ENCODE measurements at places on chromosomes 12 and 14.

- DNase-seq, result no peak
Measured at GRCh38 chr14:70789961-70790360, 19.4 kb downstream of the MAP3K9 start.

- no peak for DNase-seq
Measured at GRCh38 chr12:83106873-83107272, 420.2 kb downstream of the TMTC2 start.

DNA sequence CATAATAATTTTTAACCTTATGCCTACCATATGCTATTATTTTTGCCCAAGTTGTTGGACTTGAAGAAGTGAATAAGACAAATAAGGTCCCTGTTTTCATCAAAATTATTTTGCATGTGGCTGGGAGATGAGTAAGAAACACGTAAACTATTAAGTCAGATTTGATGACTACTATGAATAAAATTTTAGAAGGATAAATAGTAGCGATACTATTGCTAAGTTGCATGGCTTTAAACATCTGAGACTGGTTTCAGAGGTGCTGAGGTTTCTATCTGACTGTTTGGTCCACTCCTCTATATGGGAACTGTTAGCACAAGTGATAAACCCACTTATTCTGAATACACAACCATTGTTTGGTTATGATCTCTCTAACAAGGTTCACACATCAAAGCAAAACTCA lies 674.3 kb upstream of the MDGA2 start:
- DNase-seq, result no peak

- no peak for DNase-seq
Measured at GRCh38 chr12:94768398-94769046, 118.2 kb upstream of the TMCC3 start.

GRCh38 chr12:21169878-21170472 lies 39.0 kb downstream of the SLCO1B1 start:
- DNase-seq, result no peak

GRCh38 chr12:51642286-51642685 lies 51.3 kb downstream of the SCN8A start:
- DNase-seq, result no peak

GRCh38 chr12:70733385-70733784 lies 96.2 kb upstream of the PTPRB start:
- DNase-seq, result no peak

GRCh38 chr14:66005900-66006434 lies 480.2 kb upstream of the CCDC196 start:
- no peak for DNase-seq

GRCh38 chr12:23536293-23536692 lies 413.2 kb downstream of the SOX5 start:
- DNase-seq, result no peak

- peak; percentile 83 for DNase-seq
Measured at GRCh38 chr14:69152902-69153151, at the start of gene DCAF5. Gene DCAF5 (minus strand): TSS chr14:69153119. CDS start chr14:69152978, 141 bp downstream.

GRCh38 chr12:52041695-52042123 lies 9.5 kb upstream of the NR4A1 start:
- peak; percentile 40 for DNase-seq

DNA sequence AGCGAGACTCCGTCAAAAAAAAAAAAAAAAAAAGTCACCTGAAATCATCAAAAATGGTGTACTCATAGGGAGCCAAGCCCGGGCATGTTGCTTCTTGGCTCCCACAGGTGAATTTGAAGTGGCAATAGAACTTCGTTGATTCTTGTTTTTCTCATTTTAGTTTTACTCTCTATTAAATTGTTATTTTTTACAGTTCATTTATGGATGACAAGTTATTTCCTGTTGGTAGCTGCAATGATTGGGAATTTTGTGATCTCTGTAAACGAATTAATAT lies 1.3 kb downstream of the TM7SF3 start:
- no peak for DNase-seq

GRCh38 chr12:111202237-111202915 lies 166.5 kb downstream of the PHETA1 start:
- DNase-seq, result no peak

DNA sequence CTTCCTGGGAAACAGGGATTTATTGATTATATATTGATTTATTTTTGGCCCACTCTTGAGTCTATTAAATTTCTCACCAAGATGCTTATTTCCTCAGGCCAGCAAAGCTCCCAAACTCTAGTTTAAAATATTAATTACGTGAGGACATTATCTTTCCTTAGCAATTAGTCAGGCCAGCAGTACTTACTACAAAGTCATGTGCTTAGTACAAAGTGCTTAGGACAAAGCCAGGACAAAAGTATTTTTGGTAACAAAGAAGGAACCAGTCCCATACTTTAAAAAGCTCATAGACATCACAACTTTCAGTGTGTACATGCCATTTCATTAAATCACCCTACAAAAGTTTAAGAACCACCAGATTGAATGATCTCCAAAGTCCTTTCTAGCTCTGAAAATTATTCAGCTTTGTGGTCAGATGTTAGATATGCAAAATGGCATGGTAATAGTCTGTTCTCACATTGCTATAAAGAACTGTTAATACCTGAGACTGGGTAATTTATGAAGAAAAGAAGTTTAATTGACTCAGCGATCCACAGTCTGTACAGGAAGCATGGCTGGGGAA lies 94.7 kb upstream of the PWP1 start:
- no peak for DNase-seq

GRCh38 chr12:28172434-28173030 lies 17.7 kb upstream of the CCDC91 start:
- DNase-seq, result no peak

DNA sequence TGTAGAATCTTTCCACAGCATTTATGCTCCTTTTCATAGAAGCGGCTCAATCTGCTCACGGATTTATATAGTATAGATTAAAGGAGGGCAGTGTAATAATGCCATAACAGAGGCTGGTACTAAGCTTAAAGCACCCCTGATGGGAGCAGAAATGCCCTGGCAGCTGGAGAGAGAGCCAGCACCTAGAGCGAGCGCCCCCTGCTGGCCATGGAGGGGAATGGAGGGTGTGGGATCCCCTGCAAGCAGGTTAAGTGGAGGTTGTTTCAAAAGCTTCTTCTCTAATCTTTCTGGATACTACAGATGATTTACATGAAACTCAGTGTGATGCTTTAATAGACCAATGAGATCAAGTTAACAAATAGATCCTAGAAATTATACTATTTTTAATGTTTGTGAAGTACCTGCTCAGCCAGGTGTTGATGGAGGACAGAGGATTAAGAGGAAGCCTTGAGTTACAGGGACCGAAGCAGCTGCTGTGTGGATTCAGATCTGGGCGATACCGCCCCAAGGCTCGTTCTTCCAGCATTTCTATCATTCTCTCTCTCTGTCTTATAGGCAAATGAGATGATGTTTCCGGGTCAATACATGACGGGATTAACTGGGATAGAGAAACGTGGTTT lies 1519.3 kb upstream of the TMEM132C start:
- peak; percentile 33 for DNase-seq

DNA sequence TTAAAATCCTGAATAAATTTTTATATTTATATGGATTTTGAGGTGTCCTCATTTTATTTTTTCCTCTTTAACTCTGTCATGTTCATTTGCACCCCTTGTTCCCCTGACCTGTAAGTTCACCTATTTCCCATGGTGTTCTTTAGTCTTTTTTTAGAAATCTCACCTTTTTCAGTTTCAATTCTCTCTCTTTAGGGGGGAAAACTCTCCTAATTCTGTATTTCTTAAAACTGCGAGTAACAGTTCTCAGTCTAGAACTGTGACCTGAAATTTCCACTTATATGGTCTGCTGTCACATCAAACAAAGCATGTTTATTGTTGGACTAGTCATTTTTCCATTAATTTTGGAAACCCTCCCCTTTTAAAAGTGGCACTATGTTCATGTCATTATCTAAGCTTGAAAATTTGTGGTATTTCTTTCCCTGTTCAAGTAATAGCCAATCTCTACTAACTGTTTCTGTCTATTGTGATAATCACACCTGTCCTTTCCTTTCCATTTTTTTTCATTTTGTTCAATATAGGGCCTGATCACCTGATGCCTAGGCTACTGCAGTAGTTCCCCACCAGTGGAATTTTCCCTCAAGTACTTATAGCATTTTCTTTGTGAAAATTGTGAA lies 14.0 kb upstream of the FBXO33 start:
- DNase-seq, result no peak

- no peak for DNase-seq
Measured at GRCh38 chr12:124734224-124734788, 129.4 kb downstream of the SCARB1 start.

DNA sequence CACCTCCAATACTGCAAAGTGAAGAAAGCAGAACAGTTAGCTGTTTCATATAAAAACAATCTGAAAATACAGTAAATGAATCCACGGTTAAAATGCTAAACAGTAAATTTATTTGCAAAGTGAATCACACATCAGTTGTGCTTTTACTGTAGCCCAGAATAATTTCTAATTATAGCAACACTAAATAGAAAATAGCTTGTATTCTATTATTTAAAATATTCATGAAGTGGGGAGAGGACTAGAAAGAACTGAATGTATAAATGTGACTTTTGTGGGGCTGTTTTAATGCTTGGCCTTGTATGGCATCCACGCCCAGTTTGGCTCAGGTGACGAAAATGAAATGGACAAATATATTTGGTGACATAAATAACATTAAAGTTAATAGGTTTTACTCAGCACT lies 148.2 kb downstream of the ATP23 start:
- no peak for DNase-seq

- peak; percentile 5 for DNase-seq
Measured at GRCh38 chr14:31208546-31209424, 1.2 kb upstream of the HECTD1 start.

DNA sequence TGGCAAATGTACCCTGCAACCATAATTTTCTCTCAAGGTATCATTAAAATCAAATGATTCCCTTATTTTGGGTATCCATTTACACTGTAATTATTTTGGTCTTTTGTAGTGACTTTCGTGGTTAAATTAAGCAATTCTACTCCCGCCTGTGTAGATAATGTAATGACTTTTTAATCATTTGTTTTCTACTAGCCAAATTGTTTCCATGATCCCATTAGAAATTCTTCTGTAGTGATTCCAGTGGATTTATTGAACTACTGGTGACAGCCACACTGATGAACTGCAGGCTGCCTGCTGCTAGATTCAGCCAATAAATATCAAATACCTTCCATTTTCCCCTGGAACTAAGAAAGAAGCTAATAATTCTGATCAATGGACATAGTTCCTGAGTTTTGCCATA lies 96.0 kb downstream of the WIF1 start:
- DNase-seq, result no peak

GRCh38 chr12:2456122-2456812 lies 338.5 kb upstream of the FKBP4 start:
- DNase-seq, result no peak

DNA sequence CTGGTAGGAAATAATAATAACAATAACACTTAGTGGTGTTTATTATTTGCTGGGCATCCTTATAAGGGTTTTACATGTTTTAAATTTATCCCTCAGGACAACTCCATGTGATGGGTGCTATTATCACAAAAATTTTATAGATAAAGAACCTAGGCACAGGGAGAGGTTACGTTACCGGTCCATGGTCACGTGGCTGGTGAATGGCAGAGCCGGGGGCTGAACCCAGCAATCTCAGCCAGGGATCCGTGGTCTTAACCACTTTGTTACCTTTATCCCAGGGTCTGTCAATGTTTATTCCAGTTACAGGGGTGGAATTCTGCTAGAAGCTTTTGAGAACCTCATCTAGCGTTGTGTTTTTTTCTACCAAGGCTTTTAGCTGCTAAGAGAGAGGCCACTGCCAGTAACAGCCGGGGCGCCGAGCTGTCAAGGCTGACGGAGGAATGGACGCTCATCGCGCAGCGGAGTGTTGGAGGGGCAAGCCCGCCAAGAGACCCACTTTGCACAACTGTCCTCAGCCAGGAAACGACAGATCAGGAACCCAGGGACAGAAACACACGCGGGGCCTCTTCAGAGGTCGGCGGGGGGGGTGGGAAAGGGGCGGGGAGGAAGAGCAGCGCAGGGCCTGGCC lies 418 bp downstream of the AMN1 start:
- DNase-seq, result no peak

GRCh38 chr12:92432724-92433441 lies 269.9 kb upstream of the PLEKHG7 start:
- no peak for DNase-seq

- DNase-seq, result no peak
Measured at GRCh38 chr12:63318933-63319332, 167.9 kb upstream of the AVPR1A start.

GRCh38 chr12:22687361-22688076 lies 62.5 kb downstream of the ETNK1 start:
- DNase-seq, result no peak

GRCh38 chr12:111201036-111201435 lies 167.9 kb downstream of the PHETA1 start:
- no peak for DNase-seq

- DNase-seq, result no peak
Measured at GRCh38 chr12:24820872-24821271, 128.0 kb downstream of the BCAT1 start.

GRCh38 chr14:36302823-36303222 lies 17.6 kb downstream of the MBIP start:
- no peak for DNase-seq

DNA sequence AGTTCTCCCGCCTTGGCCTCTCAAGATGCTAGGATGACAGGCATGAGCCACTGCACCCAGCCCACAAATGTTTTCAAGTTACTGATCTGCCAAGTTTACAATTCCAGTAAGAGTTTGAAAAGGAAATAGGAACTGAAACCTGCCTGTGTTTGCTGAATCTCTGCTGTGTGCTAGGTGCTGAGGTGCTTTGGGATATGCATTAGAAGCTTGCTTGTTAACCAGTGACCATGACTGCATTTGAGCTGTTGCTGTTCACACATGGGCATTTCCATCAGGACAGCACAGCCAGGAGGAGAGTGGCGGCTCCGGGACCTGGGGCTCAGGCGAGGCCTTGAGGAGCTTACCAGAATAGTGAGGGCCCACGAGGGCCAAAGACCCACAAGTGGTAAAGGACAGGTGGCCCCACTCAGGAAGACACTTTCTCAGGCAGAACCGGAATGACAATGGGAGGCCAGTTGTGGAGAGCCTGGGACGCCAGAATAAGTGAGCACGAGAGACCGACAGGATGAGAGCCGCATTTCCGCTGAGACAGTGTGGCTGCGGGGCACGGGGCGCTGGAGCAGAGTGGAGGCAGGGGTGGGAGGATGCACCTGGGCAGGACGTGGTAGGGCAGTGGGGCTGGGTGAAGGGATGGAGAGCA lies 54.5 kb upstream of the MMP17 start:
- DNase-seq, result no peak

DNA sequence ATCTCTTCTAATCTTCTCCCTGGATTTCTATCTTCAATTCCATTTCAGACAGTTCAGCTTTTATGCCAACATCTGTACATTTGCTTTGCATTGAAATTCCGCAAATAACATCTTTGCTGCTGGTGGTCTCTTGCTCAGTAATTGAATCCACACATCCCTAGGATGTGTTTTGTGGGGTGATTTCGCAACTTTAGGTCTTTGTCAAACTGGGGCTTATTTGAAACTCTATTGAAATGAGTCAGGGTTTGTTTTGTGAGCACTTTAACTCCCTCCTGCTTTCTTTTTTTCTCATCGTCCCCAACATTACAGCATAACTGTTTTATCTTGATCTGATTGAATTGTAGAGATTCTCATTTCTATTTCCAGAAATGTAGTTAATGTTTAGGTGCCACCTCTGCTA lies 404.3 kb downstream of the NPAS3 start:
- DNase-seq, result no peak
